Upper lobe of right lung (tissue), 1 donor: ENCODE measurements at places on chromosomes 16 and 17. TPM values are rescaled to one million over a fixed set of nuclear protein-coding genes. Genes with fewer than 3 reads are reported as not detected.

Gene PLA2G10
- 6.6 TPM for total RNA-seq

Gene BRICD5
- total RNA-seq = 7.5 TPM

DNA sequence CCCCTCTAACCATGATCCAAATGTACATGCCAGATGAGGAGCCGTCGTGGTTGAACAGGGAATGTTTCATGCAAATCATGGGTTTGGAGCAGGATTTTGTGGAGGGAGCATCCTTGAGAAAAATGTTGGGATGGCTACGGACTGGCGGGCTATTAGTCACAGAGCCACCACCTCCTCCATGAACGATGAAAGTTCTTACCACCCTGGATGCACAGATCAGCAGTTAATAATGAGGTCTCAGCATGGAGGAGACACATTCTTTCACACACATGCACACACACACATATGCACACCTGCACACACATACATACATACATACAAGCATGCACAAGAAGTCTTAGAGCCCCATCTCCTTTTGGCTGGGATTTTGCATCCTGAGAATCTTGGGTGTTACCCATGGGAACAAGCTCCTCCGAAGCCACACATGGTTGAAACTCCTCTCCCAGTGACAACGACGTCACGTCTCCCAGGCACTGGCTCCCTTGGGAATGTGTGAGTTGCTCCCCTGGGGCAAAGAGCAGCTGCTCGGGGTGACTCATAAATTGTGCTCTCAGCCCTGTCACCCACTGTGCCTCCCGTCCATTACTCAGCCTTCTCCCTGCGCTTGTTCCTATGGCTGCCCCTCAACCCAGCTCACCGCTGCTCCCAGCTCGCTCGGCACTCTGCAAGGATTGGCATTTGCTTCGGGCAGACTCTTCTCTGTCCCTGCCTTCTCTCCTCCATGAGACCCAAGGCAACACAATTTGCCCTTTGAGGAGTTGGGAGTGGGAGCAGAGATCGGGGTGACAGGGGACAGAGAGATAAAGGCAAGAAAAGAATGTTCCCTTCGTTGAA, 344.6 kb downstream of the SOX9 start:
- no peak for DNase-seq
- H3K27me3 ChIP-seq = no peaks in the 10 kb centered on the region
- H3K36me3 ChIP-seq = no peaks in the 10 kb centered on the region

DNA sequence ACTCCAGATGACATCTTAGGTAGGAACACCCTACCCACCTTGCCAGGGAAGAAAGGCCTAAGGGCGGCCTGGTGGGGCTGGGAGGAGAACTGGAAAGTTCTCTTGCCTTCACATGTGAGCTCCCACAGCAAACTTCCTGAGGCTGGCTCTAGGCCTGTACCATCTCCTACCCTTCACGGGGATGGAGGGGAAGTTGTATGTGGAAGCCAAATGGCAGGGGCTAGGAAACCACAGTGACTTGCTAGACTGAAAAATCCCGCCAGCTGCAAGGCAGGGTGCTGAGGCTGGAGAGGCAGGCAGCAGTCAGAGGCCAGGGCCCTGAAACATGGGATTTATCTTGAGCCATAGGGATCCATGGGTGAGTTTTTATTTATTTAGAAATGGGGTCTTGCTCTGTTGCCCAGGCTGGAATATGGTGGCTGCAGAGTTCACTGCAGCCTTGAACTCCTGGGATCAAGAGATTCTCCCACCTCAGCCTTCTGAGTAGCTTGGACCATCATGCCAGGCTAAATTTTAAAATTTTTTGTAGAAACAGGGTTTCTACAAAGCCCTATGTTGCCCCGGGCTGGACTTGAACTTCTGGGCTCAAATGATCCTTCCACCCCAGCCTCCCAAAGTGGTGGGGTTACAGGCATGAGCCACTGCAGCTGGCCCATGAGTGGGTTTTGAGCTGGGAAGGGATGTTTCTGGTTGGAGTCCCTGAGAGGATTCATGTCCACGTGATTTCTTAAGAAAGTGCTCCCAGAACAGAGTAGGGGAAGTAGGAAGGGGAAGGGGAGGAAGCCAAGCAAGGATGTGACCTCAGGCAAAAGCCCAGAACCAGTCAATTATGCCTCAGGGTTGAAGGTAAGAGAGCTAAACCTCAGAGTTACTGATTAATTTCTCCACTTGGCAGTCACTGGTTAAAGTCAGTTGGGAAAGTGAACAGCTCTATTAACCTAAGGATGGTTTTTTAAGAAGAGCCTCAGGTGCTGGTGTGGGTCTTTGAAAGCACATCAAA, 4.0 kb upstream of the KAT8 start:
- peak overlapping the region; percentile 31 for H3K27ac ChIP-seq
- no peak overlapping the region for H3K4me3 ChIP-seq
- H3K4me1 ChIP-seq = peaks cover 20% of the 10 kb centered on the region
- H3K27me3 ChIP-seq = no peaks in the 10 kb centered on the region
- no peak for DNase-seq
- peaks cover 30% of the 10 kb centered on the region for H3K36me3 ChIP-seq

- no peak overlapping the region for H3K27ac ChIP-seq
- no peak for DNase-seq
- no peak overlapping the region for H3K4me3 ChIP-seq
- peaks cover 3% of the 10 kb centered on the region for H3K4me1 ChIP-seq
Observed at GRCh38 chr17:33753452-33753851, 460.4 kb upstream of the ASIC2 start.
